ENCODE measurements at places on chromosomes 13 and 19.
A peak's percentile ranks its signal among the peaks of the same experiment; 100 is the strongest.

DNA sequence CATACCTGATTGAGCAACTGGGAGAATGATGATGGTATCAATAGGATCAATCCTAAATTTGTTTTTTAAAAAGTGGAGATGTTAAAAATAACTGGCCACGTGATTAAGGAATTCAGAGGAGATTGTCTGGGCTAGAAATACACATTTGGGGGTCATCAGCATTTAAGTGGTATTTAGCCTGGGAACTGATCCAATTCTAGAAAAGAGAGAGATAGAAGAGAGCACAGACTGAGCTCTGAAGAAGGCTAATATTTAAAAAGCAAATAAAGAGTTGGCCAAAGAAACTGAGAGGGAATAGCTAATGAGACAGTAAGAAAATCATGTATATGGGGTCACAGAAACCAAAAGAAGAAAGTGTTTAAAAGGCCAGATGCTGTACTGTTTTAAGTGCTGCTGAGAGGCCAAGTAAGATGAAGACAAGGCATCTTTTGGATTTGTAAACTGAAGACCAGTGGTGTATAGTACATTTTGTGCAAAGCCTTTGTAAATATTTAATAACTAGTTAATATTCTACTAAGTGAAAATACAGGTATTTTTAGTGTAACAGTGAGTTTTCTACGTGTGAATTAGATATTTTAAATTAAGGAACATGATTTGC lies 40.2 kb downstream of the UBL3 start:
- DNase-seq, result no peak

DNA sequence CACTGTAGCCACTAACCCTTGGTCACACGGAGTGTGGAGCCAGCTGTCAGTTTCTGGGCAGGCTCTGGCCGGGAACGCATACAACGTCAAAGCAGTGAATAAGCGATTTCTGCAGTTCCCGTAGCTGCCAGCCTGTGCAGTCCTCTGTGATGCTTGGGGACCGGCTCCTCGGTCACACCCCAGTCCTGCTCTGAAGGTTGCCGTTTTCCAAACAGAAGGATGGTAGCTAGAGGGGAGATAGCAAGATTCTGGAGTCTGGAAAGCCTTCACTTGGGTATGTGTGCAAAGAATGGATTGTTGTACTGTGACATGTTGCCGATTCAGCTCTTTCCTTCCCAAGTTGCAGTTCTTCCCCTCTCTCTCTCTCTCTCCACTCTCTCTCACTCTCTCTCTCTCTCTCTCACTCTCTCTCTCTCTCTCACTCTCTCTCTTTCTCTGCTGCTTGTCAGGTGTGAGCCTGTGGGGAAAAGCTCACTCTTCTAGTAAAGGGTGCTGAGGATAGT lies 38.7 kb upstream of the C1QTNF9 start:
- no peak for DNase-seq

DNA sequence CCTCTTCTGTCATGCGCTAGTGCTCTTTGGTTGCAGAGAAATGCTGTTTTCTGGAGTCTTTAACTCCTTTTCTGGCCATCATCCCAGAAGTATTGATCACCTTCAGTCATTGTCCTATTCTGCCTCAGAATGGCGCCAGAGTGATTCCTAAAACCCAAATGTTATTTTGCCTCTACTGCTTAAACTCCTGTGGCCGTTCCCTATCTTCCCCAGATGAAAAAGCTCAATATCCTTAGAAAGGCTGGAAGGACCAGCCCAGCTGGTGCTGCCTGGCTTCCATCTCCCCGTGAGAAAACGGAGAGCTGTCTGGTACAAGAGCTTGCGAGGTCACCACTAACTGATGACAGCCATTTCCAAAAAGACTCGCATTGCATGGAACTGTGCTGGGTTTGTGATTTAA lies 179.1 kb downstream of the RBM26 start:
- peak; percentile 11 for DNase-seq

DNA sequence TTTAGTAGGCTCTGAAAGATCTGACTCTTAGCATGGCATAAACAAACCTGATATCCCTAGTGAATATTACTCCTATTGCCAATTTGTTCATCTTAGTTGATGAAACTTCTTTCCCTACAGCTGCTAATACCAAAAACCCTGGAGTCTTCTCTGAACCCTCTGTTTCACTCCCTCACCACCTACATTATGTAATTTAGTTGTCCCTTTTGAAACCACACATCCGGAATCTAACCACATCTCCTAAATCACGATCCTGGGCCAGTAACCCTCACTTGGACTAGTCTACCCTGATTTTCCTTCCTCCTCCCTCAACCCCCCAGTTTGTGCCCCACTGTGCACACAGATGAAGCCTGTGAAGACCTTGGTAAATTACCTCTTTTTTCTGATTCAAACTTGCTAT lies 1.2 kb downstream of the ZNF256 start:
- no peak for DNase-seq

DNA sequence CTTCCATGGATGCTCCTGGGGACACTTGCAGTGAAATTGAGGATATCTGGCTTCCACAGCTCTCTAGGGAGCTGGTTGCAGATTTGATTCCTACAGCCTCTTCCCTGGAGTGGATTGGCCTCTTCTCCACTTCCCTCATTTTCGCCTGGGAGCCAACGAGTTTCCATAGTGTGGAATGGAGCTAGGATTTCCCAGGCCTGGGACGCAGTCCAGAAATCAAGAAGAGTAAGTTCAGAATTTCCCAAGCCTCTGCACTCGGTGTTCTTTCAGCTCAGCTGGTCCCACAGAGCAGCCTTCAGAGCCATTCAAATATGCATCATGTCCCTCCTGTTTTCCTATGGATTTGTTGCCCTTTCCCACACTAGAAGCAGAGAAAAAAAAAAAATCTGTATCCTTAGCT lies 68.2 kb downstream of the RAP2A start:
- no peak for DNase-seq

DNA sequence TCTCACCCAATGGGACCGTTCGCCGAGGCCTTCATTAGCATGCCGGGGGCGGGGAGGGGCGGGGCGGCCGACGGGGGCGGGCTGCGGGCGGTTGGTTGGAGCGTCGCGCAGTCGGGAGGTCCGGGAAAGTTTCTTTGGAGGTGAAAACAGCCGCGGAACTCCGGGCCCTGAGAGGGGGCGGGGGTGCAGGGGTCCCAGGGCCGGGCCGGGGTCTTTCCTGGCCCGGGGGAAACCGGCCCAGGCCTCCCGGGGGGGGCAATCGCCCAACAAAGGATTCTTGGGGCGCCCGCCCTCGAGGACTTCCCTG lies at the start of gene HMG20B:
HMG20B (plus strand) TSS at position 90 of the 307 bp plus-strand sequence. CDS start 366 bp downstream, outside the sequence.
- DNase-seq, result no peak

DNA sequence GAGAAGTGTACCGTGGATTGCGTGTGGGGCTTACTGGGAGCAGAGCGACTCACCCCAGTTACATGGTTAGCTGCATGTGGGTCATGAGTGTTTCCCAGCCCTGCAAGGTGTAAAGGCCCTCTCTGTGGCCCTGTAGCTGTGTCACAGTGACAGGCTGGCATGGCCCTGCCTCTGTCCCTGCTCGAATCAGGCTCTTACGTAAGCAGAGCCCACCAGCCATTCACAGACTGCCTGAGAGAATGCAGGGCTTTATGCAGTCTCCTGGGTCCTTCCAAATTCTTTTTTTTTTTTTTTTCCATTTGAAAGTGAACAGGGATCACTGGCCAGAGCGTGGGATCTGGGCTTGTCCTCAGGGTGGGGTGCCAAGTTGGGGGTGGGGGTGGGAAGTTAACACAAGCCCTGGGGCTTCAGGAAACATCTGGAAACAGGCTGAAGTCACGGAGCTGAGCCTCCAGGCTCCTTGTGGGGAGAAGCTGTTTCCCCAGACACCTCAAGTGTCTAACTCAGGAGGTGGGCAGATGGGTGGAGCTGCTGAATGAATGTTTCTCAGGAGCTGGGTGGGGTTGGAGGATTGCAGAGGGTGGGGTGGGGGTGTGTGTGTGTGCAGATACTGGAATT lies 13.4 kb downstream of the TECR start:
- DNase-seq, result no peak

DNA sequence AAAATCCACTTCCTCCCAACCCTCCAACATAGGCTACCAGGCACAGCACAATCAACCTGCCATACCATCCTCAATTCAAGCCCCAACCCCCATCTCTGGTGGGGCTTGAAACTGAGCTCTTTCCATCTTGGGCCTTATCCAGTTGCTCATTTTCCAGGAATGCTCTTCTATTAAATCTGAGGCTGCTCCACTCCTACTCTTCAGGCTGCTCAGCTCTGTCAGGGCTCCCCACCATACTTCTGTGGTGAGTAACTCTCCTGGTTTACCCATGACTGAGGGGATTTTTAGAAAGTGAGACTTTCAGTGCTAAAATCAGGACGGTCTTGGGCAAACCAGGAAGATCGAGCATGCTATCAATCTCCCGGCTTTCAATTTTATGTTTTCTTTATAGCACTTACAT lies 512.8 kb downstream of the LMO7 start:
- no peak for DNase-seq

DNA sequence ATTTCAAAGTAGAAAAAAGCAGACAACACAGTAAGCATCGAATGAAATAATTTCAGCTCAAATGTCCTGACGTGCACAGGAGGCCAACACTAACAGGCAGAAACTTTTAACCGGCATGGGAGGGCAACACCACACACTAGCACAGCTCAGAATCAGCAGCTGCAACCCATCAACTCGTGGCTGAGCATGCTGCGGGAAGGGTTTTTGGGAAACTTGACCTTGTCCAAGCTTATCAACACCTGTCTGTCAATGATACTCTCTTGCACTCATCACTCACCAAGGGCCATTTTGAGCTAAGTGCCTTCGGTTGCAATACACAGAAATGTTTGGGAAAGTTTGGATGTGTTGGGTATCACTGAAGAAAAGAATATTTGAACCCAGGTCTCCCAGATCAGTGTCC lies 483.7 kb downstream of the TSHZ3 start:
- no peak for DNase-seq

DNA sequence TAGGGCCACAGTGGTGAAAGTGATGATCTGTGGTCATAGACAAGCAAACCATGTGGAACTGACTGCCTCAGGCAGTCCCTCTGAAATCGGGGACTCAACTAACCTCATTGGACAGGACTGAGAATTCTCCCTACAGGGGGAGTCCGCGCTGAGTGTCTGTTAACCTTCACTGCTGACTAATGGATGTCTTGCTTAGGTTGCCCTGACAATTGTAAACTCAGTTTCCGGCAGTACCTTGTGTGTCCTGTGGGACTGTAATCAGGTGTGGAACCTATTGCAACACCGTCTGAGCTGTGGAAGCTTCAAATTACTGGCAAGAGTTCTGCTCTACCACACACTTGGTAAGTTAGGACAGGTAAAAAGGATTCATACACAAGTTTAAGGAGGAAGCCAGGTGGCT lies 21.8 kb downstream of the ZNF77 start:
- no peak for DNase-seq

DNA sequence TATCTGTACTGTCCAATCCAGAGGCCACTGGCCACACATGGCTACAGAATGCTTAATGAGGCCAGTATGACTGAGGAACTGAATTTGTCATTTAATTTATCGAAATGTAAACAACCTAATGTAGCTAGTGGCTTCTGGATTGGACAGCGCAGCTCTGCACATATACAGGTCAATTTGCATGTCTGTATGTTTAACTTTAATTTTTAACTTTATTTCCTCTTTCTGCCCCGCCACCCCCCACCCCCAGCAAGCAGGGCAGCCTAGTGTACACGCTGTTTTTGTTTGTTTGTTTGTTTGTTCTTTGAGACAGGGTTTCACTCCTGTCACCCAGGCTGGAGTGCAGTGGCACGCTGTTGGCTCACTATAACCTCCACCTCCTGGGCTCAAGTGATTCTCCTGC lies 15.5 kb downstream of the ZSWIM9 start:
- no peak for DNase-seq

- no peak for DNase-seq
These were observed 18.1 kb upstream of the LRP3 start for GRCh38 chr19:33175886-33176669.

DNA sequence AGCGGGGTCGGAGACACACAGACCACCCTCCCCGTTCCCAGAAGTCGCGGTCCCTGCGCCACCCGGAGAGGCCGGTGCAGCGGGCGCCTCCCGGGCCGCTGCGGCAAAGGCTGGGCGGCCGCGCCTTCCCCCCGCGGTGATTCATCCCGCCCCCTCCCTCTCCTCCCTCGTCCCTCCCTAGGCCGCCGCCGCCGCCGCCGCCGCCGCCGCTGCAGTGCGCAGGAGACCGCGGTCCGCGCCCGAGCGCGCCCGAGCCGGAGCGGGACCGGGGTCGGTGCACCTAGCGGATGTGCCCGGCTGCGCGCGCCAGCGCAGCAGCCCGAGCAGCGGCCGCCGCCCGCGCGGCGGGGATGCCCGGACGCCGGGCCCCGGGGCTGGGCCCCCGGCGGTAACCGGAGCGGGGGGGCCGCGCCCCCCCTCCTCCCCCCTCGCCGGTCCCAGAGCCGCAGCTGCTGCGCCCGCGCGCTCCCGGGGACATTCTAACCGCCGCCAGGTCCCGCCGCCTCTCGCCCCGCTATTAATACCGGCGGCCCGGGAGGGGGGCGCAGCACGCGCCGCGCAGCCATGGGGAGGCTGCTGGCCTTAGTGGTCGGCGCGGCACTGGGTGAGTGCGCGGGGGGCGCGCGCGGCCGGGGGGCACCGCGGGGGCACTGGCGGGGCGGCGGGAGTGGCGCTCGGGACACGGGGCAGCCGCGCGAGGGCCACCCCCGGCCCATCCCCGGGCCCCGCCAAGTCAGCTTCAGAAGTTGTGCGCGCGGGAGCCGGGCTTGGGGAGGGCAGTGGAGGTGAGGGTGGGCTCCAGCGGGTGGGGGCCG lies at the start of gene SCN1B:
SCN1B (plus strand) TSS at position 214 of the 815 bp plus-strand sequence; CDS start at position 565, 351 bp downstream.
- no peak for DNase-seq

- DNase-seq, result no peak
These were observed 4.8 kb downstream of the SOX21 start for GRCh38 chr13:94707400-94708021.

DNA sequence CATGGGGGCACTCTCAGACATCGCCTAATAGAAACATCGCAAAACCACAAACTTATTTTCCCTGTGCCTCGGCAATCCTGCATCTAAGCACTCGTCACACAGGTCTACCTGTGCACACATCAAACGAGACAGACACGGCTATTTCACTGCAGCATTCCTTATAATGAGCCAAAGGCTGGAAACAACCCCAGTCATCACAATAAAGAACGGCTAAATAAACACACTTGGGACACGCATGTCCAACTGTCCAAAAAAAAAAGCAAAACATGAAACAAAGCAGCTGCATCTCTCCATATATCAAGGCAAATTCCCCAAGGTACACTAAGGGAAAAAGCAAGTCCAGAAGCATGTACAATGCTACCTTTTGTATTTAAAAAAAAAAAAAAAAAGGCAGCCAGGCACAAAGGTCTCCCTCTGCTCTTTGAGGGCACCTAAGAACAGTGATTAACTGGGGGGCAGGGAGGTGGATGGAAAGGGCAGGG lies 27.2 kb upstream of the CCNP start:
- no peak for DNase-seq
